ENCODE measurements at places on chromosomes 2 and 18.

- DNase-seq: no peak
Measured at GRCh38 chr2:146852661-146853060, 992.2 kb upstream of the ACVR2A start.

DNA sequence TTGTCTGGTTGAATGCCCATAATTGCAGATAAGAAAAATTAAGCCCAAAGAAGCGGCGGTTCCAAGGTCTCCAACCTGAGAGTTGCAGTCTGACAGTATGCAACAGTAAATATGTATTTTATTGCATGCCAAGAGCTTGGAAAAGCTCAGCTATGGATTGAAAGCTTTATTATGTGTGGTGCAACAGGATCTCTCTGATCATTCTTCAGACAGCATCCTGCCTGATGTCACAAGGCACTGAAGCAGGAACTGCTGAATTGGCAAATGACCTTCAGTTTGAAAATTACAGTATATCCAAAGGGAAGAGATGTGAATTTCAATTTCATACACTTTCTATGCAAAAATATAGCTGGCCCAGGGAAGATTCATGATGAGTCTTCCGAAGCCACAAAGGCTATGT is 42.5 kb downstream of the DOCK10 start:
- DNase-seq: no peak

DNA sequence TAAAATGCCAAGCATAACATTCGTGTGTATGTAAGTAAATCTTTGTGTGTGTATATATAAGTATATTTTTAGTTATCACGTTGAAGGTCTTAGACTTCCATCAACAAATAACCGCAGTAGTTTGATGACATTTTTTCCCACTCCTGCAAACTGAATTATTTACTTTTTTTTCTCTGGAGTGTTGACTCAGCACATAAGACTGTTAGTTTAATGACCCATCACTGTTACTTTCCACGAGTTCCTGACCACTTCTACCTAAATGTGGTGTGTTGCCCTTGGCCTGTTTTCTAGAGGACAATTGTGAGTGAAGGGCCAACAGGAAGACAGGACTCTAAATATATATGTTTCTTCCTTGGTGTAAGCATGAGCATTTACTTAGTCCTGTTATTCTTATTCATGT is 71.3 kb upstream of the TXNDC2 start:
- no peak for DNase-seq

GRCh38 chr2:145503511-145503910 is 983.6 kb upstream of the ZEB2 start:
- no peak for DNase-seq

DNA sequence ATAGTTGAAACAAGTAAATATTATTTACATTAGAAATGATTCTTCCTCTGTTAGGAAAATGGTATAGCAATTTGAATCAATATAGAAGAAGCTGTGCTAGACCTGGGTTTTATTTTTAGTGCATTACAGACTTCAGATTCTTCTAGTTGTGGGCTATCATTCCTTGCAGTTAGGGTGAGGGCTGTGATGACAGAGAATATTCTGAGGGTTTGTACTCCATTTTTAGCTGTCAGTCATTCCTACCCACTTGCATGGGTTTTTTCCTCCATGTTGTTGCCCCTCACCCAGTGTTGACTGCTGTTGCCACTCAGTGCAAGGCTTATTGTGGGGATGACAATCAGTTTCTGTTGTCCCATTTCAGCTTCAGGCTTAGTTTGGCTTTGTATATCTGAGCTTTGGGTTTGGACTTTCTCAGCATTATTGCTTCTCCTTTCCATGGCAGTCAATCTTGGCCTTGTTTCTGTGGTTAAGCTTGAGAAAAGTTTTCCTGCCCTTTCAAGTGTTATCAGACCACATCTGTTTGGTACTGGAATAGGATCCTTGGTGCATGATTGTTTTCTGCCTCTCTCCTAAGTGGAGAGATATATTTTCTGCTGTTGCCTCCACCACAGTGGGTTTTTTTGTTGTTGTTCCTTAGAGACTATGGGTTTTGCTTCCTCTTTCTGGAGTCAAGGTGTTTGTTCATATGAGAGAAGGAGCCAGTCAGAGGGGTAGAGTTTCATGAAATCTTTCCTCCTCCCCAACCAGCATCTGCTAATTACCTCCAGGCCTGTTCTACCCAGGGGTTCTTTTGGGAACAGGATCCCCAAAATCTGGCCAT is 312.7 kb upstream of the CWC22 start:
- no peak for DNase-seq
